ENCODE measurements at places on chromosomes 16 and 17.
A peak's percentile ranks its signal among the peaks of the same experiment; 100 is the strongest.

- DNase-seq = no peak
Observed at GRCh38 chr17:17570140-17570797, 21.2 kb downstream of the PEMT start.

- no peak for DNase-seq
Observed at GRCh38 chr16:67790071-67790470, 16.3 kb downstream of the RANBP10 start.

- DNase-seq = no peak
Observed at GRCh38 chr16:86046026-86046425, 147.1 kb downstream of the IRF8 start.

DNA sequence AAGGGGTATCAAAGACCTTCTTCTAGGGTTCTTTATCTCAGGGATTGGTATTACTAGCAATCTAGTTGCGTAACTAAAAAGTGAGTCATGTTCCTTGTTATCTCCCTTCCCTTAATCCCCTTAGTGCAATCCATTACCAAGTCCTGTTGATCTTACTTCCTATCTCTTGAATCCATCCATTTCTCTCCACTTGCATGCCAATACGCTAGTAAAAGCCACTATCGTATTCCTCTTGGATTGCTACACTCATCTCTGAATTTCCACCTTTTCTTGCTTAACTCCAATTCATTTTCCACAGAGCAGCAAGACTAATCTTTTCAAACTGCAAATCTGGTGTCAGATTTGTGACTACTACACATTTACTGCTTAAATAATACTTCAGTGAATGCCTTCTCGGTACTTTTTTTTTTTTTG lies 1.8 kb upstream of the ADAT1 start:
- no peak for DNase-seq

DNA sequence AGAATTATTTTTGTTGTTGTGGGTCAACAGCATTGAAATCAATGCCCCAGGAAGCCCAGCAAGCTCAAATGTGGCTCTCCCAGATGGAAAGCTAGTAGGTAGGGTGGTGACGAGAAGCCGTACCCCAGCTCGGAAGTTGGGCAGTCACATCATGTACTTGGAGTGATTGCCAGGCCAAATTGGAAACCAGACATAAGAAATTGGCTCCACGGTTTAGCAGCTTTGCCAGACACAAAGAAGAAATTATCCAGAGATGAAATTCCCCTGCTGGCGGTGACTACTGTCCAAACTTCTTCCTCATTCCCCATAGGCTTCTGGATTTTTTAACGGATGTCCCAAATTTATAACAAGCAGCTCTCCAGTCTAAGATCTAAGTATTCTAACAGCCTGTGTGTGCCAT lies 95.9 kb downstream of the OR1D5 start:
- DNase-seq = no peak

DNA sequence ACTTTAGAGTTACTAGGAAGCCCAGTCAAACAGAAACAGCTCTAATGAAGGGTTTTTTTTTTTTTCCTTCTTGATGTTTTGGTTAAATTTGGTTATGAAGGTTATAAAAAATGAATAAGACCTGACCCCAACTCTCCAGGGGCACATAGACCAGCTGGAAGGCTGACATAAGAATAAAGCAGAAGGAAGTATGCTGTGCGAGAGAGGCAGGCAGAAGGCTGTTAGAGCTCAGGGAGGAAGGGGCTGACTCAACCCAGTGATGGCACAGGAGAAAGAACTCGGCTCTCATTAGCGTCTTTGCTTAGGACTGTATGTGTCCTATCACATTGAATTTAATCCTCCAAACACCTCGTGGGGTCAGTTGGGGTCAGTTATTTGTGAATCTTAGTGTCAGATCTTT lies 474.6 kb downstream of the PMP22 start:
- peak; percentile 38 for DNase-seq

- no peak for DNase-seq
Observed at GRCh38 chr16:74901606-74902005, 83.3 kb downstream of the WDR59 start.

GRCh38 chr17:12522743-12523183 lies 142.9 kb upstream of the MYOCD start:
- peak; percentile 45 for DNase-seq

DNA sequence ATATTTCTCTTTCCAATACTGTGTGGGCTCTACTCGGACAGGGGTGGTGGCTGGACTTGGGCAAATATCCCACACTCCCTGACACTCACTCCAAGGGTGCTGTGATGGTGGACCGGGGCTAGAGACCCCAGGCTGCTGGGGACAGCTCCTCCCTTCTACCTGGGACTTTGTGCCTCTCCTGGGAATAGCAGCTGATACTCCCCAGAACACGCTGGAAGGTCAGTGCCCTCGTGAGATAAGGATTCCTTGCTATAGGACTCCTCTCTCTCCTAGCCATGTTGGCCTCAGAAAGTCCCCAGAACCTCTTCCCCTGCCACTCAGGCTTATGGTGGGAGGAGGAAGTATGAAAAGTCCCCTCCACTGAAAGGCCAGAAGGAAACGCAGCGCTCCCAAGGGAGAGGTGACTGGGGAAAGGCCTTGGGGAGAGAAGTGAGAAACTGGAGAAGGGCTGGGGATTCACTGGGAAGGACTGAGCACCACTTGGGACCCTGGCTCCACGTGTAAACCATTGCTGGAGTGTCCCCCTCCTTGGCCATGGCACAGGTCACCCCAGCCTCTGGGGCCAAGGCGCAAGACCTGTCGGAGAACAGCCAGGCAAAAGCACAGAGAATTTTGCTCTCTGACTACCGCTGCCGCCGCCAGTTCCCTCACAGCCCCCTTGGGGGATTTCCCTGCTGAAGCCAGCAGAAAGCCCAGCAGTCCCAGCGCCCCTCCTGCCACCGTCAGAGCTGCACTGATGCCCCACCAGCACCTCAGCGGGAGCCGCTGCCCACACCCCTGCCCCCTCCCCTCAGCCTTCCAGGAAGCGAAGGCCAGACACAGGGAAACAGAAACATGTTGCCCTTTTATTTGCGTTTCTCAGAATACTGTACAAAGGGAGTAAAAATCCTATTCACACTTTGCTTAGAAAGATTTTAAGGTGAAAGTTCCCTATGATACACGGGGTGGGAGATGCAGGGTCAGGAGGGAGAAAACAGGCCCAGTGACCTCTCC lies 2.1 kb upstream of the GSDMB start:
- DNase-seq = no peak

GRCh38 chr17:61461586-61461966 lies 9.4 kb downstream of the TBX4 start:
- DNase-seq = no peak

DNA sequence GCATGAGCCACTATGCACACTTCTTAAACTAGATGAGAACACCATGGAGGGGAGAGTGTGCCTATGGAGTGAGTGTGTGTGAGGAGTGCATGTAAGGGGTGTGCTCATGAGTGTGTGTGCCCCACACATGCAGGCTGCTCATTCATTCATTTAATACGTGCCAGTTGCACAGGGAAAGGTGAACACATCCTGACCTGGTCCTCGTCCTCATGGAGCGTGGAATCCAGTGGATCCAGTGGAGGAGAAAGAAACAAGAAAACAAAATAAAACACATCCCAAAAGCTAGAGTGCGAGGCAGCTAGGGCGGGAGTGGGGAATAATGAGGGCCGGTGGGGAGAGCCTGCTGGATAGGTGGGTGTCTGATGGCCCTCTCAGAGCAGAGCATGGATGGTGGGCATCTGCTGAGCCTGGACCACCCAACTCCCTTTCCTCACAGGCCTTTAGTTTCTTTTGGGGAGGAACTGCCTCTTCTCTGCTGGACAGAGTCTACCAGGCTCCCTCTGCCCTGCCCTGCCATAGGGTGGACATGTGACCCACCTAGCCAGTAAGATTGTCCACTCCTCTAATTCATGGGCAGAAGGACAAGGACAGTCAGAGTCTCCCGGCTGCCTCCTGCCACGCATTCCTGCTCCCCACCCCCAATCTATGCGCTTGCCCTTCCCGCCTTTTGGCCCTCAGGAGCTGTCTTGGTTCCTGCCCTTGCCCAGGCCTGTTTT lies 204.3 kb downstream of the RAB11FIP4 start:
- DNase-seq = peak; percentile 50

- DNase-seq = no peak
Observed at GRCh38 chr16:69077251-69077650, 28.2 kb upstream of the HAS3 start.

DNA sequence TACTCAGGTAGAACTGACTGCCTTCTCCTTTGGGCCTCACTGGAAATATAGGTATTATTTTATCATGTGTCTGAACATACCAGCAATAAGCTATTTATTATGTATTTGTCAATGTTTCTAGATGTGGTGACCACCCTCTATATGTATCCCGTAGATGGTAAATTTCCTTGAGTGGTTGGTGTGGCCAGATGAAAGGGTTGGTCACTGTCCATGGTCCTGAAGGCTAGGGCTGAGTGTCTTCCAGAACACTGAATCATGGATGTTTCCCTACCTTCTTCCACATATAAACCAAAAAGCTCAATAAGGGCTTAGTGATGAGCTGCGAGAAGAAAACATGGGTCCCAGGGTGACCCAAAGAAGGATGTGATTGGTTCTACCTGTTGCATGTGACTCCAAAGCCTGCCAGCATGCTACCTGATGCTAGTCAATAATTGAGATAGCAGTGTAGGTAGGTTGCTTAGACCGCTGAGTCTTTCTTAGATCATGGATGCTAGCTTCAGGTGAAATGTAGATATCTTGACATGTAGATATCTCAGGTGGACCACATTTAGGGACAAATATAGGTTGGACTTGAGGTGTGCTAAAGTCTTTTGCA lies 150.3 kb downstream of the ASIC2 start:
- DNase-seq = peak; percentile 34

- no peak for DNase-seq
Observed at GRCh38 chr16:63702981-63703590, 1418.8 kb downstream of the CDH11 start.

DNA sequence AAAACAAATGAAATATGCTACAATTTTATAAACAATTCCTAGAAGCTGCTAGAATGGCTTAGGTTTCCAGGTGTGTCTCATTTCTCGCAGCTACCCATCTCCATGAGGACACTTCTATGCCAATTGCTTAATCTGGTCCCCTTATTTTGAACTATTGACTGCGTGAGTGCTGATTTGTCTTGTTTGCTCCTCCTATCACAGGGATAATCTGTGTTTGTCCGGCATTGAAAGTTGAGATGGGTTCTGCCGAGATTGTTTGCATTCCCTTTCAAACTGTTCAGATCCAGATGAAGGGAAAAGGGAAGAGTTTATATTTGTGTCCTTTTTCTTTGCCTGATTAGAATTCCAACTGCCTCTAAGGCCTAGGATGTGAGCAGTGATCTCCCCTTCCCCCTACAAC lies 21.7 kb upstream of the COX10 start:
- DNase-seq = no peak

- no peak for DNase-seq
Observed at GRCh38 chr16:73204359-73205152, 156.6 kb upstream of the ZFHX3 start.

GRCh38 chr16:54503011-54503855 lies 216.6 kb upstream of the IRX3 start:
- DNase-seq = no peak

GRCh38 chr16:29775742-29776408 lies 2.2 kb upstream of the ZG16 start:
- no peak for DNase-seq

DNA sequence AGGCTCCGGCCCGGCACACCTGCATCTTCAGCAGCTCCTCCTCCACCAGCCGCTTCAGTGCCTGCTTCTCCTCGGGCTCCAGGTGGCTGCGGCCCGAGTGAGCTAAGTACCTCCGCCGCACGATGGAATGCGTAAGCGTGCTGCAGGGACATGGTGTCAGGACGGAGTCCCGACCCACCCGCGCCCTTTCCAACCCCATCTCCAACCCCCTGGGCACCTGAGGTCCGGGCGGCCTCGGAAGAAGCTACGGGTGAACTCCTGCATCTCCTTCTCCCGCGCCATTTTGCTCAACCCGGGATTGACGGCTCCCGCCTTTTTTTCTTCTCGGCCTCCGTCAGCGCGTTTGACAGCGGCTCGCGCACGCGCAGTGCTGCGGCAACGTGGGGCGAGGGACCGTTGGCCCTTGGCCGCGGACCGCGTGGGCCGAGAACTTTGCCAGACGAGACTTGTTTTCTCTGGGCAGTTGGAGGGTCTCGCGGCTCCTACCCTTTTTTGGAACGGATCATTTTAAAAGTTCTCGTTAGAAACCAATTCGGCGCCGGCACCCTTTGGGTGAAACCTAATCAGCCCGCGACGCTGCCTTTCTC lies at the start of gene HIRIP3:
TSS of gene HIRIP3 (minus strand) at position 294 of the 587 bp plus-strand sequence. CDS start at position 282, 12 bp downstream.
- DNase-seq = peak; percentile 93

Measured in femur (tissue), 1 donor.